ENCODE measurements at places on chromosomes 3 and 15.
A peak's percentile ranks its signal among the peaks of the same experiment; 100 is the strongest.

- DNase-seq, result no peak
Observed at GRCh38 chr3:24318677-24319287, 175.9 kb downstream of the THRB start.

DNA sequence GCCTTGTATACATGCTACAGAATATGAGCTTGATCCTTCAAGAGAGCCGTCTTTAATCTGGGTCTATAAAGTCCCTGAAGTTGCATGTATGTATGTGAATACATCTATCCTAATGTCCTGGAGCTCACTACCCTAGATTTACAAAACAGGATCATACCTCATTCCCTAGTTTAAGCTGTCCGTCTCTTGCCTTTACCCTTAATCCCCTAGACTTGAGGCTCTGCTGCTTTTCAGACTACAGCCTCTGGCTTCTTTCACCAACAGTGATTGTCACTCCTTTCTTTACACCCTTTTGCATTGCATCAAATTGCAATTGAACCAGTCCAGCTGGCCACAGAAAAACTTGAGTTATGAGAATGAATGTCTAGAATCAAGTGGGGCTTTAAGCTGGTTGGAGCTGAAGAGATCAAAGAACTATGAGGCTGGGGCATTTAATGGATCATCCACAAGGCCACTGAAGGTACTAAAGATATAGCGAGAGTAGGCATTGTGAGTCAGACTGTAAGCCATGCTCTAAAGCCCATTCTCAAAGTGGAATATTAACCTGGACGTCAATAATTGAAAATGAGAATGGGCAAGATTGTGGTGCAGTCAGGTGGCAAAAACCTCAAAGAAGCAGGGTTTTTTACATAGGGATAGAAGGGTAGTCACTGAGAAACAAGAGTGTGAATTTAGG is 12.3 kb upstream of the PLD1 start:
- DNase-seq, result no peak

DNA sequence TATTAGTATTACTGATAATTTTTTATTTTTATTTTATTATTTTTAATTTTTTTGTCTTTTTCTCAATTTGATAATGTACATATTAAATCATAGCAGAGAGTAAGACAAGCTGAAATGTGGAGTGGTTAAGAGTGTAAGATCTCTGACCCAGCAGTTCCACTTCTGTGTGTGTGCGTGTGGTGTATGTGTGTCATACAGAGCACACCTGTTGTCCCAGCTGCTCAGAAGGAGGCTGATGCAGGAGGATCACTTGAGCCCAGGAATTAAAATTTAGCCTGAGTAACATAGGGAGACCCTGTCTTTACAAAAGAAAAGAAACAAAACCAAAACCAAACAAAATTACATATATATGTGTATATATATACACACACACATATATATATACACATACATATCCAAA is 1.4 kb upstream of the CIDEC start:
- no peak for DNase-seq

DNA sequence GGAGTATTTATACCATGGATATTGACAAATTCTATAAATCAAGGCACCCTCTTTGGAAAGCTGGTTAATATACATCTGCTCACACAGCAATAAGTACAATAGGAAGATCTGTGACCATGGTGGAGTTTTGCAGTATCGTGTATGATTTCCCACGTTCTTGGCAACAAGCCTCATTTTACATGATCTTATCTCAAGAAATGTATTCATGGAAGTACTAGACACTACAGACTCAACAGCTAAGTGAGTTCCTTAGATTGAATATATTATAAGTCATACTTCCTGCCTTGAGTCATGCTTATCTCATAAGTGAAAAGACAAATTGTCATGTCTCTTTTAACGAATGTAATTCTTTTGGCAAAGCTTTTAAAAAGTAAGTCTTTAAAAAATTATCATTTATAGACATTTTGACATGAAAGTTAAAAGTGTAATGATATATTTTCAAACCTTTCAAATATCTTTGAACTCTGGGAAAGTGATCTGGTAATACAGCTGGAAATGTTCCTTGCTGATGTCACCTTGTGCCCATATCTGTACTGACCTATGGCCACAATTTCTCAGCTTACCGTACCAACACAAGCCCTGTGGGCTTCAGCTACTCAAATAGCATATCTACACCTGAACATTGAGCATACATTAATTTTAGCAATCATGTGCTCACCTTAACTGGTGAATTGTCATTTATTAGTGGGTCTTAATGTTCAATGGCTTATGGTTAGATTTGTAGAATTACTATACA is 130.3 kb upstream of the TMC3 start:
- no peak for DNase-seq

DNA sequence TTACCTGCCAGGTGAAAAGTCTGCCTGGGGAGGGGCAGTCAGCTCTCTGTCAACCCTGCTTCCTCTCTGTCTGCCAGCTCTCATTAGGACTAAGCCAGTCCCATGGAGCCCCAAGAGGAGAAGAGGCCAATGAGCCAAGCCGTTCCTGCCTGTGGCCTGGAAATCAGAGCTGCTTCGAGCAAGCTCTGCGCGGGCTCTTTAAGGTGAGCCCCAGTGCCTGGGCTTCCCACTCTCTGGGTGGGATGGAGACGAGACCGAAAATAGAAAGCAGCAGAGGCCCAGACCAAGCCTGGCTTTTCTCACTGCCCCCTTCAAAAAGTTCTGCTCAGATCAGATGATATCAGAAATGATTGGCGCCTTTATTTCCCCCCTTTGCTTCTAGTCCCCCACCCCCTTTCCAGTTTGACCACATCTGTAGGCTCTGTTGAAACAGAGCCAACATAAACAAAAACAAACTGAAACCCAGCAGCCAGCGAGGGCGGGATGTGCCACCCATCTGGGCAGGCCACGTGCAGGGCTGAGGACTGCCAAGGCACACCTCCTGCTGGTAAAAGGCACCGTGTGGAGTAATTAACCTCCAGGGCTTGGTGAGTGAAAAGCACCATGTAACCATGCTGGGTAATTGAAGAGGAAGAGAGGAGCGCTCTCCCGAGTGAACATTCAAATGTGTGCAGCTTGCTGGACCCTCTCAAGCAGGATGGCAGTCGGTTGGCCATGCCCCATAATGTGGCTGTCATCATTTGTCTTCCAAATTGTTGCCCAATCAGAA is 471.0 kb upstream of the PROK2 start:
- no peak for DNase-seq

GRCh38 chr15:68709876-68710275 is 110.8 kb downstream of the ANP32A start:
- no peak for DNase-seq

DNA sequence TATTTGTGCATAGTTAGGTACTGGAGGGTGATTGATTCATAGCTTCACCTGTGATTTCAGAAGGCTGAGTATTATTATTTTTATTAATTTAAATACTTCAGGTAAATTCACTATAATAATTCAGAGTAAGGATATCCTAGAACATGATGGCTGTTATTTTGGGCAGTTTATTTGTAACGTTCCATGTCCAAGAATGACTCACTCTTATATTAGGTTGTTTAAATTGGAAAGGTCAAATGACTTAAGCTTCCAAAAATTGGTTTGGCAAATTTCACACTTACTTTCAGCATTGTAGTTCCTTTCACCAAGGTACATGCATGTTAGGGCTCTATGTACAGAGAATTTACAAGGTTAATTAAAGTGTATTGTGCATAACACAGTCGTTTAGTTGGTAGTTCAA is 120.2 kb downstream of the EPHA3 start:
- peak; percentile 17 for DNase-seq

DNA sequence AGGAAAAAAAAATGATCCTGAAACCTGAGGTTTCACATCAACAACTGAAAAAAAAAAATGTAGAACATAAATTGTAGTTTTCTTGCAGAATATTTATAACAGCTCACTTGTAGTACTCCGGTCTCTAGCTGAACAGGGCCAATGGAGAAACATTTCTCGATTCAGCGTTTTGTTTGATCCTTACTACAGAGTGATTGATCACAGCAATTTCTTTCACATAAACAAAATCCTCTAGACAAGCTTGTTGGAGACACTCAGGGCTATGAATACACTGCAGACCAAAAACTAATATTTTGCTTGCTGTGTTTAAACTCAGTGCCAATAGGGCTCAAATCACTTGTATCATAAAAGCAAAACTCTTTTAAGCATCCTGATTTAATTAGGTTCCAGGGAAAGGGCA is 127.0 kb upstream of the CNTN6 start:
- no peak for DNase-seq

DNA sequence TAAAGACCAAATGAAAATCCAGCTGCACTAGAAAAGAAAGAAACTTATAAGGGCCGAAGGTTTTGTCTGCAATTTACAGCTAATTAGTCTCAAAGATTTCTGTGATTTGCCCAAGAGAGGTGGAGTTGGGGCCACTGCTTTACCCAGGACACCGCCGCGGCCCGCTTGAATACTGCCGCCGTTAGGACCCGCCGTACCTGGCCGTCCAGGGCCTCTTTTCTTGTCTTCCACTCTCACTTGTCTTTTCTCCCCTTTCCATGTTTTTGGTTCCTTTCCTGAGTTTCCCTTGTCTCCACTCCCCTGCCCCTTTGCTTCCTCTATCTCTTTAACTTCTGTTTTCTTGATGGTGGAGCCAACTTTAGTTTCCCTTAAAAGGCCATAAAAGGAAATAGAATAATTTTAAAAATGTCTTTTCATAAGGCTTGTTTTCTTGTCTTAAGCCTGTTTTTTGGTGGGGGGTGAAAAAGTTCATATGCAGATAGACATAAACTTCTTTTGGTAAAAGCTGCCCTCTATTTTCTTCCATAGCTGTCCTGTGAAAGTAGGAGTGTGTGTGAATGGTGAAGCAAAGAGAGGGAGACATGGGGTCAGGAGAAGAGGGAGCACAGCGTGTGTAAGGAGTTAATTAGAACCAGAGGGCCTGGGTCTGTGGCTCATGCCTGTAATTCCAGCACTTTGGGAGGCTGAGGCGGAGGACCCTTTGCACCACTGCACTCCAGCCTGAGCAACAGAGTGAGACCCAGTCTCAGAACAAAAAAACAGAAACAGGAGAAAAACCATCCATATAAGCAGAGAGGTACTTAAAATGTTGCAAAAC is 16.0 kb upstream of the CCNL1 start:
- DNase-seq, result no peak

- no peak for DNase-seq
Observed at GRCh38 chr3:42846685-42847522, 28.8 kb downstream of the CYP8B1 start.

- DNase-seq, result no peak
Observed at GRCh38 chr3:102068327-102068726, 219.0 kb downstream of the NFKBIZ start.

DNA sequence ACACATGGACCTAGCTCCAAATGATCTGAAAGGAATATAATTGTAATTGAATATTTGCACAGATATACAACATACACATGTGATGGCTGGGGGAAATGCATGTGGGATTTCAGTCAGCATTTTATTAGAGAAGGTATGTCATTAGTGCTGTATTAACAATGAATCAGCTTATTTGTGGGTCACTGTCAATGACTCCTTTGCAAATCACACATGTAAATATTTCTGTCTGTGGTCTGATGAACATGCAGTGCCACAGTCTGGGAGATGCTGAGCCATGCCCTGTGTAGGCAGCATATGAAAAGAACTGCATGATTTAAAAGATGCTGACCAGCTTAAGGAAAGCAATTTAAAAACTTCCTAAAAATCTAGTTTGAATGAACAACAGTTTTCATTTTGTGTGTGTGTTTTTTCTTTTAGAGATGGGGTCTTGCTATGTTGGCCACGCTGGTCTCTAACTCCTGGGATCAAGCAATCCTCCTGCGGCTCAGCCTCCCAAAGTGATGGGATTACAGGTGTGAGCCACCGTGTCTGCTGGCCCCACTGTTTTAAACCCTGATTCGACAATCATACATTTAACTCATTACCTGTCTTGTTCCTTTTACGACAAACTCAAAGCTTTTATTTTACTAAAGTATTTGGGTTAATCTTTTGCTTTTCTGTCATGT is 803 bp upstream of the B3GNT5 start:
- DNase-seq, result no peak

DNA sequence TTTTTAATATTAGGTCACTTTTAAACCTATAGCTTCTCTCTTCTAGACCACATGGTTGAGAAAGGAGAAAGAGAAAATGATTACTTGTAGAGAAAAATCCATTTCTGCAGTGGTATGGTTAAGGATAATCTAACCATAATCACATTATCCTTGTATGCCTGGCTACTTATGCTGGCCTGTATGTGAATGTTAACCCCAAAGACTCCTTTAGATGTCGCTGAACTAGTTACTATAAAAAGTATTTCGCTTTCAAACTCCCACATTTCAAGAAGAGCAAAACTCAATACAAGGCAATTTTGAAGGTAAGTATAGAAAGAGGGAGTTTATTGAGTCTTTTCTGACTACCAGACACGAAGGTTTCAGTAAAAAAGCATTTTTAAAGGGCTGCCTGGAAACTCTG is 2.2 kb downstream of the KCTD6 start:
- no peak for DNase-seq

- DNase-seq, result no peak
Observed at GRCh38 chr3:105495021-105495420, 128.3 kb downstream of the ALCAM start.

DNA sequence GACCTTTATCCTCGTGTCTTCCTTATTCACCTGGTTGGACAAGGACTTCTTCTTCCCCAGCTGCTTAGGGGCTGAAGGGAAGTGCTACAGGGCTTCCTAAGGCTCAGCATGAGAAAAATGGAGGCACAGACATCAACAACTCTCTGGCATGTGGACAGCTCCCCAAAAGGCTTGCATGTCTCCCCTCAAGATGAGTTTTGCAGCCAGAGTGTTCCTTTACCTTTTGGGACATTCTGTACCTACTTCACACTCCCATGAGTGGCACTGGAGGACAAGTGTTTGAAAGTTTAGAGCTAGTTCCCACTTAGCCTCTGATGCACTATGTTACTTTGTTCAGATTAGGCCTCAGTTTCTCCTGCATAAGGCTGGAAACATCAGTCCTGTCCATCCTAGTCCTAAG is 77.1 kb upstream of the HACD2 start:
- DNase-seq, result no peak

DNA sequence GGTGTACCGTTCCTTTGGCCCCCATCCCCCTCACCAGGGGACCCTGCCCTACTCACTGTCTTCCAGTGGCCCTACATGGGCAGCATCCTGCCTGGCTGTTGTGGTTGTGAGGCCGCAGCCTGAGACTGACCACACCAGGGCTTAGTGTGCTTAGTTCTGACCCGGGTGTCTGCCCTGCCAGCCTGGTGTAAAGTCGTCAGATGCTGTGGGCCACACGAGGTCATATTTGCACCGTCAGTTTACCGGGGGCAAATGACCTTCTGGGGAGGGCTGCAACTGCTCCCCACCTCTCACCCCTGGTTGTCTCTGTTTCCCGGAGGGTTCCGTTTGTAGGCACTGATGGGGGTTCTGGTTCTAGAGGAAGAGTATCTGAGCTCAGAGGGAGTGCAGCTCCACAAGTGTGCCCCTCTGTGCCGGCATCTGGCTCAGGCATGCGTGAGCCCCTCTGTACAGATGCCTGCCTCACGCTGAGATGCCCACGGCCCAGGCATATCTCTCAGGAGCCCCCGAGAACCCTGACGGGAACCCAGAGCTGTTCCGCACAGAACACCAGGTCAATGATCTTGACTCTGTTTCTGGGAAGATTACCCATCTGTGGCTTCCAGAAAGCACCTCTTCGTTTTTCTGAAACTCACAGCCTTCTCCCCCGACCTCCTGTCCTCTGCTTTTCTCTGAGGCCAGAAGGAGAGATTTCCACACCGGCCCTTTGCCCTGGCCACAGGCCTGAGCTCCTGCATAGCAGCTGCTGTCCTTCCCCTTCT is 19.2 kb downstream of the KLF13 start:
- no peak for DNase-seq
